ENCODE measurements at places on chromosomes 3 and 15. TPM values are rescaled to one million over a fixed set of nuclear protein-coding genes. Genes with fewer than 3 reads are reported as not detected.

The GOLGA6A gene
- total RNA-seq, result not detected

GRCh38 chr3:101976473-101976872 lies 127.2 kb downstream of the NFKBIZ start:
- peak; percentile 56 for DNase-seq
- H3K36me3 ChIP-seq, result no peaks in the 10 kb centered on the region
- H3K27ac ChIP-seq, result no peak overlapping the region
- H3K27me3 ChIP-seq, result no peaks in the 10 kb centered on the region
- H3K4me3 ChIP-seq, result no peak overlapping the region
- no peaks in the 10 kb centered on the region for H3K4me1 ChIP-seq

GRCh38 chr3:65449841-65450428 lies 588.8 kb downstream of the MAGI1 start:
- no peaks in the 10 kb centered on the region for H3K36me3 ChIP-seq
- no peak overlapping the region for H3K4me3 ChIP-seq
- DNase-seq, result no peak
- H3K27ac ChIP-seq, result no peak overlapping the region
- H3K4me1 ChIP-seq, result no peaks in the 10 kb centered on the region

- no peak for DNase-seq
- H3K4me1 ChIP-seq, result 0 out of 2 replicates have a peak, but pooled peaks cover 15% of the 10 kb centered on the region
- H3K4me3 ChIP-seq, result no peak overlapping the region
- no peaks in the 10 kb centered on the region for H3K27me3 ChIP-seq
- no peaks in the 10 kb centered on the region for H3K36me3 ChIP-seq
- no peak overlapping the region for H3K27ac ChIP-seq
These were observed 5.1 kb downstream of the TRPM7 start for GRCh38 chr15:50681467-50681866.

GRCh38 chr3:186810336-186810996 lies 4.2 kb upstream of the RFC4 start:
- H3K4me3 ChIP-seq, result no peak overlapping the region
- no peak for DNase-seq
- H3K4me1 ChIP-seq, result peaks cover 27% of the 10 kb centered on the region
- H3K36me3 ChIP-seq, result no peaks in the 10 kb centered on the region
- no peak overlapping the region for H3K27ac ChIP-seq

DNA sequence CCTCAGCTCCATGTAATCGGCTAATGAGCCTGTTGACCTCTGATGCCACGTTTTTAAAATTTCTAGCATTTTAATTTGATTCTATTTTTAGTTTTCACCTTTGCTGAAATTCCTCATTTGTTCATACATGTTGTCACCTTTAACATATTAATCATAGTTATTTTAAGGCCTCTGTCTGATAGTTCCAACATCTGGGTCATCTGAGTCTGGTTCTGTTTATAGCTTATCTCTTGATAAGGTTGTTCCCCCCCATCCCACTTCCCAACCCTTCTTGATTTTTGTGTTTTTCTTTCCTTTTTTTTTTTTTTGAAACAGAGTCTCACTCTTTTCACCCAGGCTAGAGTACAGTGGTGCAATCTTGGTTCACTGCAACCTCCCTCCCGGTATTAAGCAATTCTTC lies 36.4 kb downstream of the MAP2K1 start:
- no peak overlapping the region for H3K4me3 ChIP-seq
- no peak overlapping the region for H3K27ac ChIP-seq
- no peaks in the 10 kb centered on the region for H3K36me3 ChIP-seq
- no peaks in the 10 kb centered on the region for H3K27me3 ChIP-seq
- DNase-seq, result no peak
- no peaks in the 10 kb centered on the region for H3K4me1 ChIP-seq

- no peak overlapping the region for H3K27ac ChIP-seq
- no peaks in the 10 kb centered on the region for H3K4me1 ChIP-seq
- H3K4me3 ChIP-seq, result no peak overlapping the region
These were observed 28.5 kb downstream of the IL16 start for GRCh38 chr15:81225161-81225671.

The ZNF501 gene
- 3.9 TPM for total RNA-seq

DNA sequence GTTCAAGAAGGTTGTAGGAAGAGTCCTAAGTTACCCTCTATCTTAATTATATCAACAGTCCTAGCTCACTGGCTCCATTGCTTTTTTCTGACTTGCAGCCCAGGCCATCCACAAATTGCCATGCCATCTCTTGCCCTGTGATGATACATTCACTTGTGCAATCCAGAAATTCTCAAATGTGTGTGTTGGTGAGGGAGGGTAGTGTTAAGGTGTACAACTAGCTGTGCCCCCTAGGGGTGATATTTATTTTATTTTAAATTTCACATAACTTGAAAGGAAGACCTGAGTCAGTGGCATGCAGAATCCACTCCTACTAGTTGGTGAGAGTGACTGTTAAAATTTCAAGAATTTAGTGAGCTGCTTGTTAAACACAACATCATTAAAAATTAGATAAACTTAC lies 156.1 kb upstream of the ANKRD28 start:
- no peak overlapping the region for H3K27ac ChIP-seq
- H3K4me3 ChIP-seq, result no peak overlapping the region
- DNase-seq, result no peak
- no peaks in the 10 kb centered on the region for H3K36me3 ChIP-seq
- H3K27me3 ChIP-seq, result no peaks in the 10 kb centered on the region

DNA sequence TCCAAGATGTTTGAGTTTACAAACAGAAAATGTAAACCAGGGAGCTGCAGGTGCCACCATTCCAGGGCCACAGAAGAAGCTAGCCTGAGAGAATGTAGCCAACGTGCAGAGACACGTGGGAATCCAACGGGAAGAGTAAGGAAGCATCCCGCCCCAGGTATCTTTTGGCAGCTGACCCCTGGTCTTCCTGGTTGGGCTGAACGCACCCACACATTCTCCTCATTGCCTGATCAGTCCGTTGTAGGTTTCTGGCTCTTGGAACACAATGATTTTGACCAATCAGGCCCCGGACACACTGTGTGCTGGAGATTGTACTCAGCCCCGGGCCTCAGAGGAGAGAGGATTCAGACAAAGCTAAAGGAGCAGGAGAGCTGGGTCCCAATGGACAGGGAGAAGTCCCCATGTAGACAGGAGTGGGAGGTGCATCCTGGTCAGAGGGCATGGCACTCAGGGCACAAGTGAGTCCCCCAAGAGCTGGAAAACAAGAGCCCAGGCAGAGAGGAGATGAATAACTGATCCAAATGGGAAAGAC lies 102.3 kb downstream of the TPRA1 start:
- no peak for DNase-seq
- H3K27ac ChIP-seq, result no peak overlapping the region
- H3K4me1 ChIP-seq, result no peaks in the 10 kb centered on the region
- no peaks in the 10 kb centered on the region for H3K36me3 ChIP-seq

DNA sequence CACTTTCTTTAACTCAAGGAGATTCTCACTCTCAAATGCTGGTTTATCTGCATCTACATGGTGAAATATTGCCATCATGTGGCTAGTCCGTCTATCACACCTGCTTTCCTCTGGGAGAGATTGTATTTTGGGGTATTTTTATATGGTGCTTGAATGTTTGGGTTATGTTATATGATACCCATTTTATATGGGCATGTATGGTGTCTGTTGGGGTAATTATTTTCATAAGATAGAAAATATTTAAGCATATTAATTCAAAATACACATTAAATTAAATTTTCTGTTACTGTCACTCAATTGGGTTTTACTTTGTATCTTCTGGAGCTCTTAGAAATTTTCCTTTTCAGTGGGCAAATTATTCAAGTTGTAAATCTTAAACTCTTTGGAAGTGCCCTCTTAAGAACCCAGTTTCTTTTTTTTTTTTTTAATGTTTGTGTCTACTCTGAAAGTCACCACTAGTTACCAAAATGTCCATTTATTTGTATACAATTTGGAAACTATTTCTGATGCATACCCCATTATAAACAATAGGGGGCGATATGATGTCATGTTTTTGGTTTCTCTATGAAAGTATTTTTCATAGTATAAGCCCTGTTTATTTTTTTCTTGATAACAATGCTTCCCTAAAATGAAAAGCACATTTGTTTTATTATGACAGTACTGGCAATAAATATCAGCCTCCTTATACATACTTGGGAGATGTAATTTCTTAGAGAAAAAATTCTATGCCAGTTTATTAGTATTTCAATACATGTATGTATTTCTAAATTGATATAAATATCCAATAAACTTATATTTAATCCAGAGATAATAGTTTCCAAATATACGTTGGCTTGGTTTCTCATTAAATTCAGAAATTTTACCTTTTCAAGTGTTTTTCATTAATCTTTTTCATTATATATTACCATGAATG lies 36.1 kb upstream of the PLSCR5 start:
- no peaks in the 10 kb centered on the region for H3K4me1 ChIP-seq
- no peaks in the 10 kb centered on the region for H3K36me3 ChIP-seq
- H3K27ac ChIP-seq, result no peak overlapping the region
- H3K27me3 ChIP-seq, result no peaks in the 10 kb centered on the region

The UBL7 gene
- 89.6 TPM for total RNA-seq

GRCh38 chr3:156685752-156686151 lies 11.4 kb downstream of the TIPARP start:
- peaks cover 62% of the 10 kb centered on the region for H3K4me1 ChIP-seq
- H3K27ac ChIP-seq, result 0 out of 2 replicates have a peak overlapping the region, but pooled peaks have one; percentile 28
- no peak for DNase-seq
- peaks cover 59% of the 10 kb centered on the region for H3K36me3 ChIP-seq
- H3K4me3 ChIP-seq, result no peak overlapping the region
- H3K27me3 ChIP-seq, result no peaks in the 10 kb centered on the region

- no peaks in the 10 kb centered on the region for H3K4me1 ChIP-seq
- H3K27ac ChIP-seq, result no peak overlapping the region
- H3K36me3 ChIP-seq, result peaks cover 19% of the 10 kb centered on the region
- H3K4me3 ChIP-seq, result no peak overlapping the region
- DNase-seq, result no peak
These were observed 16.9 kb upstream of the NXPE3 start for GRCh38 chr3:101762041-101762646.

DNA sequence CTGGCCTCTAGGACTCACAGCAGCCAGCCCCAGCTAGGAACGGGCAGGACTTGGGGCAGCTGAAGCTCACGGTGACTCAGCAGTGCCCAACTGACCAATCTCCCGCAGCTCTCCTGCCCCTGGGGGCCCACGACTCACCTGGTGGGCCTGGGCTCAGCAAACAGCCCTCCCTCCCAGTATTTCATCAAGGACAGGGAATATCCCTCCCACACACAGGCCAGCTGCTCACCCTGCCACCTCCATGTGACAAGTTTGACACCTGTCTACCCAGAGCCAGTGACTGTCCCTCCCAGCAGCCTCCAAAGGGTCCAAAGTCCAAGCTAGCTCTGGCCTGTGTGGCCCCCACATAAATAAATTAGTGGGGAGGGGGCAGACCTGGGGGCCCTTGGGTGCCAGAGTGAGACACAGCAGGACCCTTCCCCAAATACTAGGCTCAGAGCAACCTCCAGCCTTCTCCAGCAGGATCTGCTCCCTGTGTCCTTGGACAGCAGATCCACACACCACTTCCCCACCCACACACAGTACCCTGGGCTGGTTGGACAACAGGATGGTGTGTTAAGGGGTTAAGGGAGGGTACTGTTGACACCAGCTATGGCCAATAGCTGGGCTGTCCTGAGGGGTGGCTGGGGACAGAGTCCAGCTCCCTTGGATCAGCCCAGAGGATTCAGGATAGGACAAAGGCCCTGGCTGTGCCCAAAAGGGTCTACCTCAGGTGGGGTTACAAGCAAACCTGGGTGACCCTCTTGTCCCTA lies 4.3 kb downstream of the GNAT1 start:
- no peaks in the 10 kb centered on the region for H3K27me3 ChIP-seq
- 0 out of 2 replicates have a peak, but pooled peaks cover 7% of the 10 kb centered on the region for H3K4me1 ChIP-seq
- H3K4me3 ChIP-seq, result no peak overlapping the region
- peak; percentile 41 for DNase-seq

- no peaks in the 10 kb centered on the region for H3K36me3 ChIP-seq
- DNase-seq, result no peak
- no peaks in the 10 kb centered on the region for H3K27me3 ChIP-seq
These were observed 14.7 kb upstream of the CA12 start for GRCh38 chr15:63396152-63396928.

The CDHR4 gene
- total RNA-seq, result 2.0 TPM

The LHFPL4 gene
- total RNA-seq, result not detected

The ERC2 gene
- 0.75 TPM for total RNA-seq

The SPTSSB gene
- total RNA-seq, result 1.2 TPM

DNA sequence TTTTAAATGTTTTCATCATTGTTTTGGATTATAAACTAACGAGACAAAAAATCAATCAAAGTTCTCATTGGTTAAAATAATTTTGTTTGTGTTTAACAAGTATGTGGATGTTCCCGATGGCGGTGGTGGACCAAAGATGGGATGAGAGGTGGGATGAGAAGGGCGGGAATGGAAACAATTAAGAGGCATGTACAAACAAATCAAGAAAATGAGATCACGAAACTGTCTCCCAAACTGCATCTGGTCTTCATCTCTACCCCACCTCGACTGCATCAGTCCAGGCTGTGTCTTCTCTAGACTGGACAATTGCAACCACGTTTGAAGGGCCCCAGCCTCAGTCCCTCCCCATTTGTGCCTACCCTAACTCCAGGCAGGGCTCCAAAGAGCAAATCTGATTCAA lies 56.1 kb downstream of the SLC12A8 start:
- no peaks in the 10 kb centered on the region for H3K4me1 ChIP-seq
- no peak overlapping the region for H3K4me3 ChIP-seq
- H3K27me3 ChIP-seq, result no peaks in the 10 kb centered on the region
- no peak for DNase-seq

DNA sequence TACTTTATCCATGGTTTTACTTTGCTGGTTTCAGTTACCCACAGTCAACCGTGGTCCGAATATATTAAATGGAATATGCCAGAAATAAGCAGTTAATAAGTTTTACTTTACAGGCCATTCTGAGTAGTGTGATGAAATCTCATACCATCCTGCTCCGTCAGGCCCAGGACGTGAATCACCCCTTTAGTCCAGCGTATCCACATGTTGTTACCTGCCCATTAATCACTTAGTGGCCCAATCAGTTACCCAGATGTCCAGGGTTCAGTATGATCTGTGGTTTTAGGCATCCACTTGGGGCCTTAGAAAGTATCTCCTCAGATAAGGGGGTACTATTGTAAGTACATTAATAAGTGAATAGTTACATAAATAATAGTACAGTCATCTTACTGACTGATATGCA lies 88.0 kb downstream of the TTBK2 start:
- peaks cover 10% of the 10 kb centered on the region for H3K4me1 ChIP-seq
- DNase-seq, result peak; percentile 28
- peak overlapping the region; percentile 58 for H3K27ac ChIP-seq
- no peak overlapping the region for H3K4me3 ChIP-seq
- H3K36me3 ChIP-seq, result no peaks in the 10 kb centered on the region

- no peak overlapping the region for H3K27ac ChIP-seq
- no peaks in the 10 kb centered on the region for H3K36me3 ChIP-seq
- no peak overlapping the region for H3K4me3 ChIP-seq
- no peaks in the 10 kb centered on the region for H3K27me3 ChIP-seq
- no peak for DNase-seq
These were observed 25.7 kb downstream of the RPLP1 start for GRCh38 chr15:69478259-69478781.

GRCh38 chr3:107250221-107250620 lies 127.0 kb upstream of the CCDC54 start:
- H3K27me3 ChIP-seq, result no peaks in the 10 kb centered on the region
- DNase-seq, result no peak
- no peak overlapping the region for H3K27ac ChIP-seq
- peaks cover 14% of the 10 kb centered on the region for H3K36me3 ChIP-seq
- no peak overlapping the region for H3K4me3 ChIP-seq

All from PC-9 (cell line).